ENCODE measurements at places on chromosomes 11 and 22.

DNA sequence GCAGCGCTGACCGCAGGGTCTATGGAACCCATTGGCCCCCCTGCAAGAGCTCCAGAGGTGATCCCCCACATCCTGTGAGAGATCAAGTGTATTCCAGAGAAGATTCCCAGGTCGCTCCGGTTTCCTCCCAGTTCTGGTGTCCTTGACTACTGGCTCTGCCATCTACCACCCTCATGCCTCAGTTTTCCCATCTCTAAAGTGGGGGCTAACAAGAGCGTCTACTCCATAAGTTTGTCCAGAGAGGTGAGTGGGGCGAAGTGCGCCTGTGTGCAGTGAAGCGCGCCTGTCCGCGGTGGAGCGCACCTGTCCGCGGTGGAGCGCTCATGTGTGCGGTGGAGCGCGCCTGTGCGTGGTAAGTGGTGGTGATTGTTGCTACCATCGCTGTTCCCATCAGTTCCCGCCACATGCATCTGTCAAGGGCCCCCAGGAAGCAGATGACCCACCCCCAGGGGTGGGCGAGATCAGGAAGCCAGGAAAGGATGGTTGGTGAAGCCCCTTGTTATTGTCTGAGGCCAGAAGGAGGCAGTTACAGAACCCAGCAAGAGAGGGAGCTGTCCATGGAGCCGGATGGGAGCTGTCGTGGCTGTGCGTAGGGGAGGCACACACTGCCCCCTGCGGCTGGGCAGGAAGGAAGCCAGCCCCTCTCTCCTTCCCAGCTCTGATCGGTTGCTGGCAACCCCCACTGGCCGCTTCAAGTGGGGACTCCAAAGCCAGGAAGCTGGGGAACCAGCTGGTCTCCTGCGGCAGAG, 73.2 kb upstream of the FGF3 start:
- no peak for DNase-seq

GRCh38 chr11:1921574-1922141, 2.2 kb downstream of the TNNT3 start:
- DNase-seq = no peak

GRCh38 chr11:11004069-11004468, 146.2 kb upstream of the ZBED5 start:
- no peak for DNase-seq

- peak; percentile 11 for DNase-seq
Observed at GRCh38 chr11:112024178-112024772, 933 bp upstream of the DLAT start.

DNA sequence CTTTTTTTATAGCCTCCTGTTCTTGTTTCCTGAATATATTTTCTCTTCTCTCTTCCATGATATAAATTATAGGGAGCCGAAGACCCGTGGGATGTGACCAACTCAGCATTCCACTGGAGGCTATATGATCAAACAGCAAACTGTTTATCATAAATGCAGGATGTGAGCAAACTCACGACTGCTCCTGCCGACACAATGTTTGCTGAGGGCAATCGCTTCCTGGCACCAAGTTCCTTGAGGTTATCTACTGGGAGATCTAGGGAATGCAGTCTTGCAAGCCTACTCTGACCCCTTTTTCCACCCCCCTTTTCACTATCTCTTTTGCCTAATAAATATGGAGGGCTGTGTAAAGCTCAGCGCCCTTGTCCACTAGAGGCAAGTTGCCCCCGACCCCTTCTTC, 13.5 kb upstream of the PLAAT4 start:
- no peak for DNase-seq

GRCh38 chr22:30301995-30302809, 12.9 kb upstream of the CASTOR1 start:
- no peak for DNase-seq

DNA sequence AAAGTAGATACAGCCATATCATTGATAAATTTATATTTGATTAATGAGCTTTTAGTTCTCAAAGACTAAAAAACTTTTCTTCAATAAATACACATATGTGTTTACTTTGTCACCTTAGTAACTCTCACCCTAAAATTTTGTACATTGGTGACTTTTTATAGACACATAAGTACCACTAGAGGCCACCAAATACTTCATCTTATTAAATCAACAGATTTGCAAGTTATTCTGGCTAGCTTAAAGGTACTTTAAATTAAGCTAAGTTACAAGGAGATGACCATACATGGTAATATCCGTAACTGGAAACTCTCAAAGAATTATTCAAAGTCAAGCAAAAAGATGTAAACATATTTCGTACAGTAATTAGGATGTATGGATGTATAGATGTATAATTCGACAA, 112.2 kb downstream of the SBF2 start:
- no peak for DNase-seq

DNA sequence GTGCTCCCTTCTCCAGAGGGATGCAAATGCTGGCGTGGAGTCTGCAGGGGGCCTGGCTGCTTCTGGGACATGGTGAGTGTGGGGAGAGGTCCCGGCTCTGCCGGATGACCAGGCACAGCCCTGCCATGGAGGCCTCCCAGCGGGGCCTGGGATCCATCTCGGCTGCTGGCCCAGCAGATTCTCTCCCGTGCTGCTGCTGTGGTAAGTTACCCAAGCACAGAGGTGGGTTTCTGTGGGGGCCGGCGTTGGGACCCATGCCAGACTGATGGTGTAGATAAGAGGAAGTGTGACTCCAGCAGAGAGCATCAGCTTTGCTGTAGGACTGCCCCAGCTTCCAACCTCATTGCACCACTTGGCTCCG, 147.5 kb upstream of the B3GAT1 start:
- DNase-seq = no peak

DNA sequence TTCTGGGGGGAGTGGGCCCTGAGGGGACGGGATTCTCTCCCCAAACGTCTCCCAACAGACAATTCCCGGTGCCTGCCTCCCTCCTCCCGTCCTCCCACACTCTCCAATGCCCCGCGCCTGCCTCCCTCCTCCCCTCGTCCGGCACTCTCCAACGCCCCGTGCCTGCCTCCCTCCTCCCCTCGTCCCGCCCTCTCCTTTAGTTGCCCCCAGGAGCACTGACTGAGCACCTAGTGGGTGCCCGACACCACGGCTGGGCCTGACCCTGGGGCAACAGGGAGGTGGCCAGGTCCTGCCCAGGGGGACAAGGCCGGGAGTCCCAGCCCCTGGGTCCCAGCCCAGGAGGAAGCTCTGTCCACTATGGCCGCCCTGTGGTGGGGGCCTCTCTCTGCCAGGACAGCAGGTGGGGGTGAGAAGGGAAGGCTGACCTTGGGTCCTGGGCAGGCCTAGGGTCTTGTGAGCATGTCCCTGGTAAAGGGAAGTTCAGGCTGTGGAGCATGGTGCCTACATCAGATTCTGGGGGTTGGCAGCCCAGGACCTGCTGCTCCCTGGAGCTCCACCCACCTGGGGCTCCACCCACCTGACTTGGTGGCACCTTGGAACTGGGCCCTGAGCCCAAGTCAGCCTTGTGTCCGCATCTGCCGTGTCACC, 942.3 kb downstream of the BRD1 start:
- DNase-seq = no peak

DNA sequence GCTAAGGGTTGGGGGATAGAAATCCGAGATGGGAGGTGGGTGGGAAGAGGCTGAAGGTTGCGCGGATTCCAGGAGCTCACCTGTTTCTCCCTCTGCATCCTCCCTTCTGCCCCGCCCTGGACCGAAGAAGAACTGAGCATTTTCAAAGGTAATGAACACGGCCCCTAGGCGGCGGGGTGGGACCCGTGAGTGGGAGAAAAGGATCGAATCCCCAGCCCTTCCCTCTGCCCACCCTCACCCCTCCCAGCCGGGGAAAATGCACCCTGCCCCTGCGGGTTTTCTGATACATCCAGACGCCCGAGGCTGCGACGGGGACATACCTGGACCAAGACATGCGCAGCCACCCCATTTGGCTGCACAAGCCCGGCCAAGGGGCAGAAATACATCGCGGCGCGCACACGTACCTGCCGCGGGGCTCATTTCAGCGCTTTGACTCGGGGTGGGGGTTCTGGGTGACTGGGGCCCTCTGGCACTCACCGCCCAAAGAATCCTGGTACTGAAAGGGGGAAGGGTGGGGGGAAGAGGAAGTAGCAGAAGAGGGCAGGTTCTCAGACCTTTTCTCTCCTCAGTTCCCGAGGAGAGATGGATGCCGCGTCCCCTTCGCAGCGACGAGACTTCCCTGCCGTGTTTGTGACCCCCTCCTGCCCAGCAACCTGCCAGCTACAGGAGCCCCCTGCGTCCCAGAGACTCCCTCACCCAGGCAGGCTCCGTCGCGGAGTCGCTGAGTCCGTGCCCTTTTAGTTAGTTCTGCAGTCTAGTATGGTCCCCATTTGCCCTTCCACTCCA, 6.0 kb downstream of the VSIG2 start:
- DNase-seq = peak; percentile 50

DNA sequence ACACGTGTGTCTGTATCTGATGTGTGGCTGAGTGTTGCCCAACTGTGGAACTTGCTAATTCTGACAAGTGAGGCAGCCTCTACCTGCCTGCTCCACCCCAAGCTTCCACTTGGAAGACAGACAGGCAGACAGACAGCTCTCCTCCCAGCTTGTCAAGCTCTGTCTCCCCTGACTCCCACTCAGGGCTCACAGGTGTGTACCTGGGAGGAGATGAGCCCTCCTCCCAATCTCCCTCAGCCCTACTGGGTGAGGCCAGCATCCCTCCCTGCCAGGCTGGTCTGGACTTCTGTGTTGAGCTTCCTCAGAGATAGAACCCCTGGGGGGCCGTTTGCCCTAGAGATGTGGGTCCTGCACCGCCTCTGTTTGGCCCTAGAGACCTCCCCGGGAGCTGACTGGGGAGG, 1.0 kb upstream of the CHRM1 start:
- no peak for DNase-seq

DNA sequence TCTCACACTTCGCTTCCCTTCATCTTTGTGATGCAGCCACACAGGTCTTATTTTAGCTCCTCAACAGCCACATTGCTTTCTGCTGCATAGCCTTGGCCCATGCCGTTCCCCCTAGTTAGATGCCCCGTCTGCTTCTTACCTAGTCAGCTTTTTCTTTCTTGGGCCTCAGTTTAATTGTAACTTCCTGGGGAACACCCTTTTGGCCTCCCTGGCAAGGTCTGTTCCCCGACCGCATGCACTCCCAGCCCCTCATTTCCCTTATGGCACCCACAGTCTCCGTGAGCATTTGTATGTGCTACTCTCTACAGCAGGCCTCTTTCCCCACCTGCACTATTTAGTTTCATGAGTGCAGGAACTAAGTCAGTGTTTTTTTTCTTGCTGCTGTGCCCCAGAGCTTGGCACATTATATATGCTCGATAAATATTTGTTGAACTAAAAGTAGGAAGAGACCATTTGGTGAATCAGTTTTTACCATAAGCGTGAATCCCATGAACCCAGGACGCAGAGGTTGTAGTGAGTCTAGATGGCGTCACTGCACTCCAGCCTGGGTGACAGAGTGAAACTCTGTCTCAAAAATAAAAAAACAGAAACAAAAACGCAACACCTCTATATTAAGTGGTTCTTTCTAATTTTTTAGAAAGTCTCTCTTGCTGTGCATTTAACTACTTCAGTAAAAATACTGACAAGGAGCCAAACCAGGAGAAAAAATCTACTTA, 38.5 kb downstream of the TNRC6B start:
- DNase-seq = peak; percentile 37

DNA sequence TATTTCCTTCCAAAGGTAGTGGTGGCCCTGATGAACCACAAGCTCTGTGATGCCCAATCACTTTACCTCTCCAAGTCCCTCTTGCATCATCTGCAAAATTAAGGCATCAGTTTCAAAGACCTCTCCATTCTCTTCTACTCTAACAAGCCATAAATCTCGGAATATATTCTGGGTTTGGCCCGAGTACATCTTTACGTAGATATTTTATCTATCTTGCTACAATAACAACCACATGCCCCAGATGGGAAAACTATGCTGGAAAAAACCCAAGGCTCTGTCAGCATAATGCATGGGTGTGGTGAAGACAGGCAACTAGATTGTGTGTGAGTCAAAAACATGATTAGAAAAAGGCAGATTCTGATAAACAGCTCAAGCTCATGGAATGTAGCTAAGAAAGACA, 228.2 kb upstream of the BLID start:
- no peak for DNase-seq

DNA sequence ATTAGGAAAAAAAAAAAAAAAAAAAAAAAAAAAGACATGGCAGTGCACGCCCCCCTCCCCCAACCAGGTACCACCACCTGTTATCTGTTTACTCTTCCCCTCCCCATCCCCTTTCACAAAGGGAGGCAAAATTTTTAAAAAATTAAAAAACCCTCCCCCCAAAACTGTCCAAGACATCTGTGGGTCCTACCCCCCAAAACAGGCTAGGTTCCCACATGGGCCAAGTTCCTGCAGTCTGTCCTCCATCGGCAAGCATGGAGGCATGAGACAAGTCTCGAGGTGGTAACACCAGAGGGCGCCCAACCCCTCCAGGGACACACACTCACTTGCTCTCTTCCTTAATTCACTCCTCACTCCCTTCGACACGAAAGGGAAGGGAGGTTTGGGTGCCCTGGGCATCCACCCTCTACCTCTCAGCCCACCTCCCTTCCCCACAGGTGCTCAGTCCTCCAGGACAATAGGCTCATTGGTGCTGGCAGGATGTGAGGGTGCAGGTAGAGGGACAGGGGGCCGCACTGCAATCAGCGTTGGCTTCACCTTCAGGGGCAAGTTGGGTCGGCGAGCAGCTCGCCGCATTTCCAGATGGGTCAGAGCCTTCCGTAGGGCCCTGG, 2.2 kb upstream of the TUT1 start:
- peak; percentile 60 for DNase-seq

- DNase-seq = no peak
Observed at GRCh38 chr11:75461151-75461550, 28.1 kb upstream of the KLHL35 start.

- DNase-seq = peak; percentile 71
Observed at GRCh38 chr22:20268279-20269012, at the start of gene RTN4R. TSS of gene RTN4R (minus strand) at chr22:20268318. CDS start at chr22:20268092, 226 bp downstream.

GRCh38 chr11:55942785-55943392, 6.7 kb upstream of the OR5I1 start:
- no peak for DNase-seq

DNA sequence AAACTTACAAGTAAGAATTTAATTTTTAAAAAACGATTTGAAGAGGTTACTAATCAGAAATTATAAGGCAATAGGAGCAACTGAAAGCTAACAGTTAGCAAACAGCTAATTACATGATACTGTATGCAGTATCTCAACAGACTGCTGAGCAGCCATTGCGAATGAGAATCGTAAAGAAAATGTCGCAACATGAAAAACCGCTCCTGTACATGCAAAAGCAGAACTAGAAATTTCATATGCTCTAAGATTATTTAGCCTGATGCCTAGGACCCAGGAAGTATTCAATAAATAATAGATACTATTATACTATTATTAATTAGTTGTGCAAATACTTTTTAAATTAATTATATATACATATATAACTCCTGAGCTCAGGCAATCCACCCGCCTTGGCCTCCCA, 48.7 kb upstream of the EP300 start:
- no peak for DNase-seq

- DNase-seq = no peak
Observed at GRCh38 chr11:116136987-116137674, 632.9 kb upstream of the CADM1 start.

DNA sequence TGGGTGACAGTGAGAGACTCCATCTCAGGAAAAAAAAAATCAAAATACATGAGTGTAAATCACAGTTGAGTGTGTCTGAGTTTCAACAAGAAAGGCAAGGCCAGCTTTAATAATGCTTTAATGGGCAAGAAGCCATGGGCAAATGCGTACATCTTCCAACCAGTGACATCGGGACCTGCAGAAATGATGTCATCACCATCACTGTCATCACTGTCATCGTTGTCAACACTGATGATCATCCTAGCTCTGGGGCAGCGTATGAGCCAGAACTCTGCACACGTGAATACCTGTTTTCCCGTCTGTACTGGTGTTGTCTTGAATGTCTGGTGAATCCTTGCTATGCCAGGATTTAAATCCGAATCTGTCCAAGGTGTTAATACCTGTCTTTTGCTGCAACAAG, 712.5 kb downstream of the BRD1 start:
- DNase-seq = no peak

- DNase-seq = no peak
Observed at GRCh38 chr22:42286205-42286604, 15.8 kb upstream of the TCF20 start.

Measured in GM12892 (cell line).